ENCODE measurements at places on chromosomes 12 and 14.

GRCh38 chr12:53677800-53678148 lies 1.9 kb upstream of the ATP5MC2 start:
- no peak for DNase-seq

DNA sequence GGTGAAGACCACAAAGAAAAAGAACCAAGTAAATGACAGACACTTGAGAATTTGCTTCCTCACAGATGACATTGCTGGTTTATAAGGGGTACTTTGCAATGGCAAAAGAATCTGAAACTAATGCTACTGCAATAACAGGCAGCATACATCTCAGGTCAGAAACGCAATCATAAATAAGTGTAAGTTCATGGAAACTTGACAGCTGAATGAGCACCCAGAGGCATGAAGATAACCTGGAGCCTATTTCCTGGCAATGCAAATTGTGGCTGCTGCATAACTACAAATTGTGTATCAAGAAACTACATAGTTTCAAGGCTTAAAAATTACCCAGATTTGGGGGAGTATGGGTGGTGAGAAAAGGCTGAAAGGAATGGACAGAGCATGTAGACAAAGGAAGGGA lies 8.5 kb upstream of the MYO1A start:
- no peak for DNase-seq

DNA sequence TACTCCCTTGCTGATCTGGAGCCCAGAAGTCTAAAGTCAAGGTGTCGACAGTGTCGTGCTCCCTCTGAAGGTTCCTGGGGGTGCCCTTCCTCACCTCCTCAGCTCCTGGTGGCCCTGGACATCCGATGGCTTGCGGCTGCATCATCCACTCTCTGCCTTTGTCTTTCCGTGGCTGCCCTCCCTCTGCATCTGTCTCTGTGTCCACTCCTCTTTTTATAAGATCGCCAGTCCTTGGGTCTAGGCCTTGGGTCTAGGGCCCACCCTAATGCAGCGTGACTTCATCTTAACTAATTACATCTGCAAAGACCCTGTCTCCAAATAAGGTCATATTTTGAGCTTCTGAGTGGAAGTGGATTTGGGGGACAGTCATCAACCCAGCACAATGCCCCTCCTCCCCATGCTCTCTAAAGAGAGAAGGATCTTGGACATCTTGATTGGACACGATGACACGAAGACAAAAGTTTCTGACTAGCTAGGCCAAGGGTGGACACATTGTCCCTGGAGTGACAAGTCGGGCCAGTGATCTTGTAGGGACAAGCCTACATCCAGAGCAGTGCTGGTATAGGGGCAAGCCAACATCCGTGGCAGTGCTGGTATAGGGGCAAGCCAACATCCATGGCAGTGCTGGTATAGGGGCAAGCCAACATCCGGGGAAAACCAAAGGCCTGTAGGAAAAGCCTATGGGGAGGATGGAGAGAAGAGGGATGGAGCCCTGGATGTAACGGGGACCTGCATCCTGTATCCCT lies 93.9 kb upstream of the DIO3 start:
- no peak for DNase-seq

DNA sequence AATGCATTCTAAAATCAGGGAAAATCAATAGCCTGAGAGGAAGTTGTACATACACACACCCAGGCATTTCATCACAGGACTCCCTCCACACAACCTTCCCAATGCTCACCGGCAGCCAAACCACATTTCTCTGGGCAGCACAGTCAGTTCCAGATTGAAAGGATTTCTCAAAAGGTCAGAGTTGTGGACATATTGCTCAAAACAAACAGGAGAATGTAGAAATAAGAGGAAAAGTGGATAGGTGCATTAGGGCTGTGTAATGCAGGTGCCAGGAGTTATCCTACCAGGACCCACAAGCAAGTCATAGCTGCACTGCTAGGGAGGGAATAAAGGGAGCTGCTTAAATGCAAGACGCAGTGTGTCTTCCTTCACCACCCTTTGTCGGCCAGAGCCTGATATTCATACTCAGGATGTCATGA lies 62.9 kb downstream of the GCH1 start:
- DNase-seq = no peak

- no peak for DNase-seq
These were observed 12.0 kb upstream of the SLC2A14 start for GRCh38 chr12:7884689-7885088.

DNA sequence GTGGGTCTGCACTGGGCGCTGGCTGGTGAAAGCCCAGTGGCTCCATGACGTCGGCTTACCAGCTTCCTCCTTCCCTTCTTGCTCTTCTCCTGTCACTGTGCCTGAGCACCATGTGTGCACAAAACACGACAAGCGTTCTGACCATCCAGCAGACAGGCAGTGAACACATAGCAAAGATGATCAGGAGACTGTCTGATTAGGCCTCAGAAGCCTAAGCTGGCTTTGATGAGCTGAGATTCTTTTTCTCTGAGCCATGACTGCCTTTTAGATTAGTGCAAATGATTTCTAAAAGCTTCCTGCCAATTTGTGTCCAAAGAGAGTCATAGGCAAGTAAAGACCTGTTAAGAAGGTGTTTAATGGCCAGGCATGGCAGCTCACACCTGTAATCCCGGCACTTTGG lies 83.1 kb downstream of the AACS start:
- peak; percentile 14 for DNase-seq

DNA sequence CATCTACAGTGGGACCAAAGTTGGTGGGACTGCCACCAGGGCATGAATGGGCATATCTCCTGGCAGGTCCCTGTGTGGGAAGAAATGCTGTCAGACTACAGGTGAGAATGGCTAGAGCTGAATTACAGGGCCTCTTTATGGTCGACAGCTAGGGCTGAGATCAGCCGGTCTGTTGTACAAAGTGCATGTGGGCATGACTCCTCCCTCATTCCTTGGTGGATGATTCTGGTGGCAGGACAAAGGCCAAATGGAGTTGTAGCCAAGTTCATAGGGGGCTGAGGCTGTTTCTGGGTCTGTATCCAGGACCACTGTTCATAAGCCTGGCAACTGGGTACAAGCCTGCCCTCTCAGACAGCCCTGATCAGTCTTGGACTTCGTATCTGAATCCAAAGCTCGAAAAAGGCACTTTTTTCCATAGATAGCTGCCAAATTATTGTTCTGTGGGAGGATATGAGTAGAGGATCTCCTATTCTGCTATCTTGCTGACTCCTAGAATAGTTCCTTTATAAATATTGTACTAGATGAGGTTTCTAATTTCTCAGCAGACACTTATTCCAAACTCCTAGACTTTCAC lies 460.8 kb downstream of the TMEM117 start:
- DNase-seq = no peak

- no peak for DNase-seq
These were observed 447.5 kb downstream of the PCNX1 start for GRCh38 chr14:71354801-71355200.

DNA sequence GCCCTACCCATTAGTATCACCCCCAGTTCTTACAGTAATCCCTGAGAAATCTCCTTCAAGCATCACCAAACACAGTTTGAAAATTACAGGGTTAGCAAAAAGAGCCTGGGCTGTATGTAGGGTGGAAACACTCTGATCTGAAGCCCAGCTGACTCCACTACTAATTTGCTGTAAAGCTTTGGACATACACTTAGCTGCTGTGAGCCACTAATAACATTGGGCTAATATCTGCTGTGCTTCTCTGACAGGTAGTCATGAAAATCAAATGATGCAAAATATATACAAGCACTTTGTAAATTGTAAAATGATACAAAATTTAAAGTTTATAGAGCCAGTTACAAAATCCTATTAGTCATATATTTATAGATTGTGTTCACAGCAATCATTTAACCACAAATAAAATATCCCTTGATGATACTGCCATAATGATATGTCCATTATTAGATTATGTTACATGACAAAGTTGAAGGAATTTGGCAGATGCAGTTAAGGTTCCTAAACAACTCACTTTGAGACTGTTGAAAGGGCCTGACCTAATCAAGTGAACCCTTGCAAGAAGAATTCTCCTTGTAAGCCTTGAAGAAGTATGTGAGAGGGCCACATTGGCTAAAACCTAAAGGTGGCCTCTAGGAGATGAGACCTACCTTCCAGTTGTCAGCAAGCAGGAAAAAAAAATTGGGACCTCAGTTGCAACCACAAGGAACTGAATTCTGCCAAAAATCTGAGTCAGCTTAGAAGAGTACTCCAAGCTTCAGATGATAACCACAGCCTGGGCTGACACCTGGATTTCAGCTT lies 19.0 kb downstream of the TWF1 start:
- DNase-seq = no peak

GRCh38 chr14:95255487-95255886 lies 64.2 kb downstream of the CLMN start:
- no peak for DNase-seq

DNA sequence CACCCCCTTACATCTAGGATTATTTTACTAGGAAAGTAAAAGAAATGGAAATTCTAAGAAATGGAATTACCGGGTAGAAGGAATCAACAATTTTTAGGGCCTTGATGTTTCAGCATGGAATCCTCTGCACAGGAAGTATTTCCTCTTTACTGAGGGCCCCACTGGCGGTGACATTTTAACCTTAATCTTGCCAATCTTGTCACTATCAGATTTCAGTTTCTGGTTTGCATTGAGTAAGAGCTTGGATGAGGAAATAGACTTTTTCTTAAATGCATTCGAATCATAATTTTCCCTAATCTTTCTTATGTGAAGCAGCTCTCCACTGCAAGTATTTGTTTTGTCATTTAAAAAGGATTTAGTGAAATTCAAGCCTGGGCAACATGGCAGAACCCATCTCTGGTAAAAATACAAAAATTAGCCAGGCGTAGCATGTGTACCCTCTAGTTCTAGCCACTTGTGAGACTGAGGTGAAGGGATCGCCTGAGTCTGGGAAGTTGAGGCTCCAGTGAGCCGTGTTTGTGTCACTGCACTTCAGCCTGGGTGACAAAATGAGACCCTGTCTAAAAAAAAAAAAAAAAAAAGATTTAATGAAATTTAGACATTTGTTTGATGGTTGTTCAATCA lies 40.7 kb downstream of the TPCN1 start:
- no peak for DNase-seq

DNA sequence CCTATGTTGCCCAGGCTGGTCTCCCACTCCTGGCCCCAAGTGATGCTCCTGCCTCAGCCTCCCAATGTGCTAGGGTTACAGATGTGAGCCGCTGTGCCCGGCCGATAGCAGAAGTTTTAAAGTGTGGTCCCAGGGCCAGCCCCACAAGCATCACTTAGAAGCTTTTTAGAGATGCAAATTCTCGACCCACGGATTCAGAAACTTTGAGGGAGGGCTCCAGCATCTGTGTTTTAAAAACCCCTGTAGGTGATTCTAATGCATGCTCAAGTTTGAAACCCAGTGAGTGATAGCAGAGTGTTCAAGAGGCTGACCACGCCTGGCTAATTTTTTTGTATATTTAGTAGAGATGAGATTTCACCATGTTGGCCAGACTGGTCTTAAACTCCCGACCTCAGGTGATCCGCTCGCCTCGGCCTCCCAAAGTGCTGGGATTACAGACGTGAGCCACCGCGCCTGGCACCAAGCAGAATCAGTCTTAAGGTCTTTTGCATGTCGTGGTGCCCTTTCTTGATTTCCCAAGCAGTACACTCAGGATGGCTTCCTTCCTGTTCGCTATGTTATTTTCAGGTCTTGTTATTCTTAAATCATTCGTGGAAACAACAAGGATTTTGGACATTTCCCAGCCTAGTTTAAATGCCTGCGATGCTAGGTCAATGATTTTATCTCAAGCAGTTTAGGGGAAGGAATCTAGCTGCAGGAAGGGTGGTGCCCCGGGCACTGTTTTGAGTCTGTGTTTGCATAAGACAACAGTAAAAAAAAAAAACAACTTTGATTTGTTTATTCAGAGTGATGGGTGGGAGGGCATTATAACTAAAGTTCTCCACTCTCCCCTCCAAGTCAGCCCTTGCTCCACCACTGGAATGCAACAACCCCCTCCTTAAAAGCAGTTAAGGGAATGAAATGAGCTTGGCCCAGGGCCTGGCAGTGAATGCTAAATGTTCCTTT lies 9.2 kb upstream of the RILPL2 start:
- peak; percentile 49 for DNase-seq

DNA sequence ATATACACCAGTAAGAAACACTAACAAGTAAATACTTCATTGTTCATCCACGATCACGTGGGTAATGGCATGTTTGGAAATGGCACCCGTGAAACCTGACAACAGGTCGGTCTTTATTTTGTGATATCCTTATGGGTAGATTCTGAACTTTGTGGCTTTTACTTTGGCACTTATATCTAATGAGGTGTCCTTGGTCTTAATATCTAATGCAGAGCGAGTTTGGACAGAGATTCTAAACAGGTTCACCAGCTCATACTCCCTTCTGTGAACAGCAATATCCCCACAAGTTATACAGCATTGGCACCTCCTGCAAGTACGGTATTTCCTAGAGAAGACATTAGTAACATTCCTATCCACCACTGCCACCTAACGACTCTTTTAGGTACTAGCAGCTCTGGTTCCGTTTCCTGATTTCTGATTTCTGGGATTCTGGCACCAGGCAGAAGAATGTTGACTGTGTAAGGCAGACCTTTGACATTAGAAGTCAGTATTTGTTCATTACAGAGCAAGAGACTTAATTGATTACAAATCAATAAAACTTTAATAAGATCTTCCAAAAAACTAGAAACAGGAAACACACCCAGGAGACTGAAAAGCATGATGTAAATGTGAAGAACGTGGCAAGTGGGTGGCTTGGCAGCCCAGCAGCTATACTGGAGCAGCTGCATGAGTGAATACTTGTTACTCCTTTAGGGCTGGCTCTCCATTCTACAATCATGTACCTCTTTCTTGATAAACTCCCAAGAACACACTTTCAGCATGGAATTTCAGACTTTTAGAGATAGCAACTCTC lies 2.5 kb downstream of the ANG start:
- DNase-seq = peak; percentile 22

All from GM04503 (cell line).